H1 (cell line): ENCODE measurements at places on chromosomes 1 and 21.

- no peaks in the 10 kb centered on the region for H3K36me3 ChIP-seq
- H3K27me3 ChIP-seq: no peaks in the 10 kb centered on the region
- no peak overlapping the region for H3K27ac ChIP-seq
- DNase-seq: no peak
- no peaks in the 10 kb centered on the region for H3K4me1 ChIP-seq
Observed at GRCh38 chr1:193411714-193412113, 225.3 kb upstream of the B3GALT2 start.

DNA sequence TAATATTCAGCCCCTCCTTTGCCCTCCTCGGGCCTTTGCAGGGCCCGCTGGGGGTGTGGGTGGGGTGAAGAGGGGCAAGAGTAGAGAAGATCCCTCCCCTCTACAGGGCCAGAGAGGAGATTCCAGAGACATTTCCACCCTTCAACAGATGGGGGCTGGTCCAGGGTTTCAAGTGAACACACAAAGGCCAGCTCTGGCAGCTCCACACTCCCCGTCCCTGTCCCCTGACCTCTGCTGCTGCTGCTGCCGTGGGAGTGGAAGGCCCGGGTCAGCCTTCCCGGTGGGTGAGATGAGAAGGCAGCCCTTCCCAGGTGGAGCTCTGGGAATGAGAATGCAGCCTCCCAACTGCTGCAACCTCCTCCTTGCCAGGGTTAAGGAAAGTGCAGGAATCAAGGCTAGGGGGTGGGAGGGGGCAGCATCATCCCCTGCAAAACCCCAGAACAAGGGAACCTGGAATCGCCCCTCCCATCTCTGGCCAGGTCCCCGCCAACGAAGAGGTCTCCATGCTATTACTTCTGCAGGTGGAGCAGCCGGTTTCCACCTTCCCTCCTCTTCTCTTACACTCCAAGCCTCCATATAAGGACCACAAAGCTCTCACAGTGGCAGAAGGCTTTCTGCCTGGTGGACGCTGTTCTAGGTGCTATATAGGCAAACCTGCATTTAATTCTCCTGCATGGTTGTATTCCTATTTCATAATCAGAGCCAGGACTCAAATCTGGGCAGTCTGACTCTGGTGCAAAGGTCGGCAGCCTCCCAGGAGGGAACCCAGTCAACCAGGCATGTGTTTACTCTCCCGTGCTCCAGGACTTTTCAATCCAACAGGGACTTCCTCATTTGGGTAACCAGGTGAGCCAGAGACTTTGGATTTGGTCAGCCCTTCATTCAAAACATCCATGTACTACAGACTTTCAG is 22.9 kb upstream of the ARHGEF10L start:
- H3K4me1 ChIP-seq: peaks cover 14% of the 10 kb centered on the region
- no peaks in the 10 kb centered on the region for H3K36me3 ChIP-seq

DNA sequence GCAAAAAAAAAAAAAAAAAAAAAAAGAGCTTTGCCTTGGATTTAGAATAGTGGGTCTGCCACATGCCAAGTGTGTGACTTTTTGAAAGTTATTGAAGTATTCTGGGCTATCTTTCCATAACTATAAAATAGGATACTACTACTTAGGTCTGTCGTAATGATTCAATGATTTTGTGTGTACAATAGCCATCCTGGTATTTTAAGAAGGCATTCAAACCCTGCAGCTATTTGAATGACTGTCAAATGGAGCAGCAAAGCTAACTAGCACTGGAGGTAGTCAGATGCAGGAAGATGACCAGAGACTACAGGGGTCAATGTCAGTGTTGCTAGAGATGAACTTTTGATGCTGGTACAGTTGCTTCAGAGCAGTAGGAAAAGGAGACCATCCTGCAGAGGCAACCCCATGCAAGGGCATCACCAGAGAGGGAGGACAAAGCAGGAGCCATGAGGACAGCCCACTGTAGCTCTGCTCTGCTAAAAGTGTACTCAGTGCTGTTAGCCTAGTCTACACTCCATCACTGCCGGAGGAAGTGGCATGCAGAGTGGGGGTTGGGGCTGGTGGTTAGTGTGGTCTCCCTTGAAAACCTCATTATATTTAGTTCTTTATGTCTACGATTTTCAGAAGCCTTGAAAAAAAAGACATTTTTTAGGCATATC is 29.0 kb downstream of the DUSP10 start:
- H3K27me3 ChIP-seq: peaks cover 19% of the 10 kb centered on the region
- no peak for DNase-seq
- no peak overlapping the region for H3K27ac ChIP-seq
- H3K4me3 ChIP-seq: no peak overlapping the region
- H3K4me1 ChIP-seq: peaks cover 5% of the 10 kb centered on the region; the same call in 1 of the 2 replicates
- no peaks in the 10 kb centered on the region for H3K36me3 ChIP-seq

DNA sequence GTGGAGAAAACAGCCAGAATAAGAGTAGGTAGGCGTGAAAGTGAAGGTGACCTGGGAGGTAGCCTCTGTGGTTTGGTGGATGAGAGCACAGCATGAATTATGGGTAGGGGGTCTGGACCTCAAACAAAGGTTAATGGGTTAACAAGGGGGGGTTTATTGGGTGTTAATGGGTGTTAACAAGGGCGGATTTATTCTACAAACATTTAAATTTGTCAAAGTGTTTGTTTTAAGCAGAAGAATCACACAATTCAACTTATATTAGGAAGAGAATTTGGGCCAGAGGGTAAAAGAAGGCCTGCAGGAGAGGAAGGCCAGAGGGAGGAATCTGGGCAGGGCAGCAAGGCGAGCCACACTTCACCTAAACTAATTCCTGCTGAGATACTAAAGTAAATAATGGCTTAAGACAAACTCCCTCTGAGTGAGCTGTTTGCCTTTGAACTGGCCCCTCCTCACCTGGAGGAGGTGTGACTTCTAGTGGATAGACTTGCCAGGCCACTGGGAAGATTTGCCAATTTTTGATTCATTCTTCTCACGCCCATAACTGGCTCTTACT is 191.7 kb downstream of the GIPC2 start:
- H3K27me3 ChIP-seq: peaks cover 89% of the 10 kb centered on the region
- no peak overlapping the region for H3K4me3 ChIP-seq
- no peak overlapping the region for H3K27ac ChIP-seq
- no peaks in the 10 kb centered on the region for H3K4me1 ChIP-seq
- no peak for DNase-seq

- no peaks in the 10 kb centered on the region for H3K27me3 ChIP-seq
- DNase-seq: no peak
- H3K4me3 ChIP-seq: no peak overlapping the region
- no peak overlapping the region for H3K27ac ChIP-seq
Observed at GRCh38 chr1:66373157-66373591, 160.8 kb upstream of the SGIP1 start.

DNA sequence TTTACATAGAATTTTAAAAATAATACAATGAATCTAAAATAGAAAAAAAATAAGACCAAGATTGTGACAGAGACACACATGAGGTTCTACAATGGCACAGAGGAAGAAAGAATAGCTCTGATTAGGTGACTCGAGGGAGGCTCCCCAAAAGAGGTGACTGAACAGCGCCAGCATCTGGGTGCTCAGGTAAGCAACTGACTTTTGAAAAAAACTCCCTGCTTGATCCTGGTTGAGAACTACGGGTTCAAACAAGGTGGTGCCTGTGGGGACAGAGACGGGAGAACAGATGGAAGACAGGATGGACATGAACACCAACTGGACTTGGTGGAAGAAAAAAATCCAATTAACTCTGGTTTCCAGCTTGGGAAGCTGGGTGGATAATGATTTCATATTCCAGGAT is 22.5 kb downstream of the BATF3 start:
- H3K27ac ChIP-seq: no peak overlapping the region
- no peaks in the 10 kb centered on the region for H3K36me3 ChIP-seq
- no peaks in the 10 kb centered on the region for H3K4me1 ChIP-seq
- no peak overlapping the region for H3K4me3 ChIP-seq
- no peak for DNase-seq

- no peaks in the 10 kb centered on the region for H3K36me3 ChIP-seq
- no peaks in the 10 kb centered on the region for H3K4me1 ChIP-seq
- no peak overlapping the region for H3K4me3 ChIP-seq
- H3K27ac ChIP-seq: no peak overlapping the region
- no peaks in the 10 kb centered on the region for H3K27me3 ChIP-seq
- no peak for DNase-seq
Observed at GRCh38 chr1:18751425-18751824, 108.0 kb downstream of the TAS1R2 start.

DNA sequence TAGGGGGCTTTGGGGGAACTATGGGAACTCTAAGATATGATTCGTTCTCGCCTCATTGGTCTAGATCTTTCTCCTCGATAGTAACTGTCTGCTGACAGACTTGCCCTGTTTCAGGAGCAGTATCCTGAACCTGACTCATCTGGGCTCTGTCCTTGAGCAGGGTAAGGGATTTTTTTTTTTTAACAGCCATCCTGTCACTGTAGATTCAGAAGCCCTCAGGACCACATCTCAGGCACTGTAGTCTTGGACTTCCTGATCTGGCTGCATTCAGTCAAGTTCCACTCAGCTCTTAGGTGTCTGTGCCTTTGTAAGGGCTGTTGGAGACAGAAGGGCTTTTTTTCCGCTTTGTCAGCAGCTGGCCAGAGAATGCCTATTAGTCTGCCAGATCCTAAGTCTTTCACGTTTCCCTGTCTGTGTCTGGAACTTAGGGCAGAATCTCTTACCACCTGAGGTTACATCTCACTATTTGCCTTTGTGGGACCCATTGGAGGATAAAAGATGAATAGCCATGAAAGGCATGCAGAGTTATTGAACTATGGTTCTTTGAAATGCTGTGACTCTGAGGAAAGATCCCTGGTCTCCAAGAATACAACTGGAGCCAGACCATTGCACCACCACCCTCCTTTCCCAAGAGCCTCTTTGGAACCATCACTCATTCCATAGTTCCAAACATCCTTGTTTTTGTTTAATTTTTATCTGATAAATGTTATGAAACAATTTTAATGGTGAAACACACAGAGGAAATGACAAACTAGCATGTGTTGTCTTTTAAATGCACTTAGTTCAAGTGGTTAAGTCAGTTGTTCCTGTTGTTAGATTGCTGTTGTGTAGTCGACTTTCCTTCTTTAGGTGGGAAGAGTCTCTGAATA is 49.7 kb upstream of the MACF1 start:
- H3K4me3 ChIP-seq: no peak overlapping the region
- H3K27ac ChIP-seq: no peak overlapping the region
- H3K27me3 ChIP-seq: no peaks in the 10 kb centered on the region
- no peak for DNase-seq
- H3K4me1 ChIP-seq: peaks cover 14% of the 10 kb centered on the region
- no peaks in the 10 kb centered on the region for H3K36me3 ChIP-seq

- peak overlapping the region; percentile 93 for H3K27ac ChIP-seq
- H3K4me1 ChIP-seq: no peaks in the 10 kb centered on the region; the same call in none of the 2 replicates
- H3K4me3 ChIP-seq: peak overlapping the region; percentile 99
- no peaks in the 10 kb centered on the region for H3K36me3 ChIP-seq
- H3K27me3 ChIP-seq: no peaks in the 10 kb centered on the region
- DNase-seq: no peak
Observed at GRCh38 chr1:45686015-45686287, 382 bp downstream of the GPBP1L1 start.

GRCh38 chr1:58290685-58291372 is 255.7 kb downstream of the OMA1 start:
- no peak overlapping the region for H3K4me3 ChIP-seq
- H3K27ac ChIP-seq: no peak overlapping the region
- H3K4me1 ChIP-seq: no peaks in the 10 kb centered on the region
- H3K27me3 ChIP-seq: no peaks in the 10 kb centered on the region
- peak; percentile 74 for DNase-seq

- no peak overlapping the region for H3K4me3 ChIP-seq
- DNase-seq: no peak
- no peaks in the 10 kb centered on the region for H3K4me1 ChIP-seq
- no peaks in the 10 kb centered on the region for H3K36me3 ChIP-seq
- H3K27me3 ChIP-seq: no peaks in the 10 kb centered on the region
Observed at GRCh38 chr1:88052167-88052566, 631.9 kb upstream of the PKN2 start.

GRCh38 chr1:70856201-70856600 is 191.4 kb downstream of the PTGER3 start:
- H3K36me3 ChIP-seq: no peaks in the 10 kb centered on the region
- H3K27ac ChIP-seq: no peak overlapping the region
- peaks cover 1% of the 10 kb centered on the region for H3K27me3 ChIP-seq
- no peak for DNase-seq

DNA sequence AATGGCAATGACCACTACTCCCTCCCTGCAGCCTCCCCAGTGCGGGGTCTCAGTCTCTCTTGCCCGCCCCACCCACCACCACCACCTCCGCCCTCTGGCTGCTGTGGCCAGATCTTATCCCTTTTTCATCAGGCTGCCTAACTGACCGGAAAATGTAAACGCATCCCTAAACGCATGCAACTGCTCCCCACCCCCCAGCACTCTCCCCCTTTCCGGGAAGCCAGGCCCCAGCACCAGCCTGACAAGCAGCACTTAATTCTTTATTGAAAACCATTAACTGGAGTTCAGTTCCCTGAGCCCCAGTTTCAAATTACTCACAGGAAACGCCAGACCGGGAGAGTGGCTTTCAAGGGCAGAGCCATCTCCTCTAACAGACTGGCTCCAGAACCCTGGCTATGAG is 147.7 kb downstream of the DMRTA2 start:
- DNase-seq: peak; percentile 48
- no peaks in the 10 kb centered on the region for H3K27me3 ChIP-seq
- no peak overlapping the region for H3K4me3 ChIP-seq
- no peak overlapping the region for H3K27ac ChIP-seq

DNA sequence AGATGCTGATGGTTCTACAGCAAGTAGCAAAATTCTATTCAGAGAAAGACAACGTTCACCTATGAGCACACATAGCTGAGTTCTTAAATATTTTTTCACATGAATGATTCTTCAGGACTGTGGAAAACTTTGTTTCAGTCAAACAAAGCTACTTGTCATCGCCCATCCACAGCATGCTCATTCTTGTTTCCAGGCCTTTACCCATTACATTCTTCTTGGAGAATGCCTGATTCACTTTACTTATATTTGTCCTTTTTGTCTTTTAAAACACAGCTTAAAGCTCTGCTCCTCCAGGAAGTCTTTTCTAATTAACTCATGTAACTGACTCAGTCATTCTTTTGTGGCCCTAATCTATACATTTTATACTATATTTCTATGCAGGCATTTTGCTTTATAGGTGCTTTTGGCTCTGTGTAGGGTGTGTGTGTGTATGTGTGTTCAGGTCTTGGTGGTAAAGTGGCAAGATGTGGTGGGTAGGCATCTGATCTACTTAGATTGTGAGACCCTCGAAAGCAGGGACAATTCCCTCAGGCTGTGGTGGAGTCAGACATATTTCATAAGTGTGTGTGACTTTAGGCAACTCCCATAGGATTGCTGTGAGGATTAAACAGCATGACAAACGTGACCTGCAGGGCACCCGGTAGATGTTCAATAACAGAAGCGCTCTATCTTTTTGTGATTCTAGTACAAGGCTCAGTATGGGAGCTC is 11.8 kb upstream of the MARK1 start:
- H3K27ac ChIP-seq: no peak overlapping the region
- H3K36me3 ChIP-seq: no peaks in the 10 kb centered on the region
- DNase-seq: no peak
- H3K4me1 ChIP-seq: peaks cover 3% of the 10 kb centered on the region
- H3K4me3 ChIP-seq: no peak overlapping the region

DNA sequence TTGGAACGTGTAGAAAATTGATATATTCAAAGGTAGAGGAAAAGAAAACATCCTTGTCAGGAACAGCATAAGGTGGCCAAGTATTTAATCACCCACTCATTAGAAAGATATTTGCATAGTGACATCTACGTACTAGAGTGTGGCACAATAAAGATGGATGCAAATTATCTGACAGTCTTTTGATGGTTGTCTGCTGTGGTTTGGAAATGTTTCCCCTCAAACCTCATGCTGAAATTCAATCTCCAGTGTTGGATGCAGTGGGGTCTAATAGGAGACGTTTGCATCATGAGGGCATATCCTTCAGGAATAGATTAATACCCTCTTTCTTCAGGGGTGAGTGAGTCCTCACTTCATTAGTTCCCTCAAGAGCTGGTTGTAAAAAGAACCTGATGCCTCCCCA is 34.1 kb upstream of the RUNX1 start:
- no peak overlapping the region for H3K27ac ChIP-seq
- H3K27me3 ChIP-seq: no peaks in the 10 kb centered on the region
- no peak overlapping the region for H3K4me3 ChIP-seq
- no peaks in the 10 kb centered on the region for H3K4me1 ChIP-seq
